ENCODE measurements at places on chromosomes 5 and 9.

GRCh38 chr9:86629530-86629929 lies 275.3 kb upstream of the TUT7 start:
- DNase-seq: no peak

DNA sequence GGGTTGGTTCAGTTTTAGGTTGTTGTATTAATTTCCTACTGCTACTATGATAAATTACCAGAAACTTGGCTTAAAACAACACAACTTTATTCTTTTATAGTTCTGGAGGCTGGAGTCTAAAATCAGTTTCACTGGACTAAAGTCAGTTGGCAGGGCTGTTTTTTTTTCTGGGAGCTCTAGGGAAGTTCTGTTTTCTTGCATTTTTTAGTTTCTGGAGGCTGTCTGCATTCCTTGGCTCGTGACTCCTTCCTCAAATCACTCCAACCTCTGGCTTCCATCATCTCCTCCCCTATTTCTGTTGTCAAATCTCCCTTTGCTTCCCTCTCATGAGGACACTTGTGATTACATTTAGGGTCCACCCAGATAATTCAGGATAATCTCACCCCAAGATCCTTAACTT lies 51.3 kb upstream of the SUB1 start:
- DNase-seq: no peak

DNA sequence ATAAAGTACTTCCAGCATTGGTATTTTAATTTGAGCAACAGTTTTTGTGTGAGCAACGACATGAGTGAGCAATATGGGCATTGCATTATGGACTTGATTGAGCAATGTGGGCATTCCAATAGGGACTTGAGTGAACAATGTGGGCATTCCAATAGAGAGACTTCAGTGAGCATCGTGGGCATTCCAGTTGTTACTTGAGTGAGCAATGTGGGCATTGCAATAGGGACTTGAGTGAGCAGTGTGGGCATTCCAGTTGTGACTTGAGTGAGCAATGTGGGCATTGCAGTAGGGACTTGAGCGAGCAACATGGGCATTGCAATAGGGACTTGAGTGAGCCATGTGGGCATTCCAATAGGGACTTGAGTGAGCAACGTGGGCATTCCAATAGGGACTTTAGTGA lies 52.2 kb downstream of the ZCCHC7 start:
- no peak for DNase-seq

DNA sequence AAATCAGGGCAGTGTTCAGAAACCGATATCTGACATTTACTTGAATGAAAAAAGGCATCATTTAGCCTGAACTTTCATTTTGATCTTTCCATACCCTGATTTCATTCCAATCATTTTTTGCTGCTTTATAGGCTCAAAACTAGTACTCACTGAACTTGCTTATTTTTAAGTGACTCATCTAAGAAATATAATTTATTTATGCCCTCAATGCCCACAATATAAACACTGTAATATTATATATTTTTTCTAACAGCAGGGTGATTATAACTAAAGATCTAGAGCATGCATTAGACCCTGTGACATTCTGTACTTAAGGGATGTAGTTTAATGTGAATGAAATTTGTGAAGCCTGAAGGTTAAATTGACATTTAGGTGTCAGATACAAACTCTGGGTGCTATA lies 446.1 kb upstream of the CDH10 start:
- no peak for DNase-seq

DNA sequence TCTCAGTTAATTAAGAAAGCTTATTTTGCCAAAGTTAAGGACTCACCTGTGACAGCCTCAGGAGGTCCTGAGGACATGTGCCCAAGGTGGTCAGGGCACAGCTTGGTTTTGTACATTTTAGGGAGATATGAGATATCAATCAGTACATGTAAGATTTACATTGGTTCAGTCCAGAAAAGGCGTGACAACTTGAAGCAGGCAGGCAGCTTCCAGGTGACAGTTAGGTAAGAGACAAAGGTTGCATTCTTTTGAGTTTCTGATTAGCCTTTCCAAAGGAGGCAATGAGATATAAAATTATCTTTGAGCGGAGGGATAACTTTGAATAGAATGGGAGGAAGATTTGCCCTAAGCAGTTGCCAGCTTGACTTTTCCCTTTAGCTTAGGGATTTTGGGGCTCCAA lies 47.8 kb downstream of the SLC1A1 start:
- DNase-seq: no peak

DNA sequence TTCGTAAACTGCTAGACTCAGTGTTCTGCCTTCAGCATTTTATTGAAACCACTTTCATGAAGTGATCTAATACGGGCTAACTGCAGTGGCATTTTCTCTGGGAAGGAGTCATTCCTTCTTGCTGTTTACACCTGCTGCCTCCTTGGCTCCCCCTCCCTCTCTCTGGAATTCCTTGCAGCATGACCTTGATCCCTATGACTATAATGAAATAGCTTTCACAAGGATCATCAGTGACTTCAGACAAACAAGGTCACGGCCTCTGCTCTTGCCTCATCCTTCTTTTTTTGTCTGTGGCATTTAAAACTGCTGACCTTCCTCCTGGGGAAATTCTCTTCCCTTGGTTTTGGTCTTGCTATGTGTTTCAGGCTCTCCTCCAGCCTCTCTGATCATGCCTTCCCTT lies 90.2 kb downstream of the ZNF462 start:
- DNase-seq: no peak

GRCh38 chr5:180329606-180330269 lies 23.4 kb downstream of the GFPT2 start:
- no peak for DNase-seq

GRCh38 chr9:33750839-33751339 lies 44.5 kb upstream of the PRSS3 start:
- no peak for DNase-seq

GRCh38 chr9:121281614-121282276 lies 13.8 kb downstream of the GSN start:
- DNase-seq: no peak

DNA sequence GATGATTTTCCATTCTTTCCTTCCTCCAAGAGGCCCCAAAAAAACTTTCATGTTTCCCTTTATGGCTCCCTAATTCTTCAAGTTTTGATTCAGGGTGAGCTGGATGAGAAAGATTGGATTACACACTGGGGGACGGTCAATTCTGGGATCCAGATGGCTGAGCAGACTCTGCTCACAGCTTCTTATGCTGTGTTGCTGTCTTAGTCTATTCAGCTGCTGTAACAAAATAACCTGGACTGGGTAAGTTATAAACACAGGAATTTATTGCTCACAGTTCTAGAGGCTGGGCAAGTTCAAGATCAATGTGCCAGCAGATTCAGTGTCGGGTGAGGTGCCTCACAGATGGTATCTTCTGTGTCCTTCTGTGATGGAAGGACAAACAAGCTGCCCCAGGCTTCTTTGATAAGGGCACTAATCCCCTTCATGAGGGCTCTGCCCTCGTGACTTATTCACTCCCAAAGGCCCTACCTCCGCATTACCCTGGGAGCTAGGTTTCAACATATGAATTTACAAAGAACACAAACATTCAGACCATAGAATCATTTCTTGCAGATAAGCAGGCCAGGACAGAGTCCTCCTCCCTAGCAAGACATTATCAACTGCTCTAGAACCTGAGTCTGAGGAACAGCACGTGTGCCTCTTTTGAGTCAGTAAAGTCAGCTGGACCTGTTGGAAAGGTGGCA lies 23.1 kb upstream of the SMAD5 start:
- no peak for DNase-seq

DNA sequence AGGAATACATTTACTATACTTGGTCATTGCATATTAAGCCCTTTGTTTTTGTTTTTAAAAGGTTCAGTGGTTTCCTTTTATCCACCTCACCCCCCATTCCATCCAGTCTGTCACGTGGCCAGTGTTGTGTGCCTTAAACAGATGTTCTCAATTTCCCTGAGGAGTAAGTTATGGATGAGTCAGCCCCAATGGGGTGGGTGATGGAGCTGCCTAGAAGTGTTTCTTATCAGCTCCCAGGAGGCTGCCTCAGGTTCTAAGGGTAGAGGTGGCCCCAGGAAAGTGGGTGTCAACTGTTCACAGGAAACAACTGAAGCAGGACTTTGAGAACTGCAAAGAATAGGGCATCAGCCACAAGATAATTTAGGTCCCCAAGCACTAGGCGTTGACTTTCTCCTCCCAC lies 41.1 kb downstream of the ACTBL2 start:
- DNase-seq: peak; percentile 81

- no peak for DNase-seq
Measured at GRCh38 chr5:35598707-35599370, 18.8 kb upstream of the SPEF2 start.

- DNase-seq: no peak
Measured at GRCh38 chr5:10885026-10885425, 124.0 kb upstream of the DAP start.

Data from amniotic stem cell (primary cell).